ENCODE measurements at places on chromosomes 3 and 15.

- no peak for DNase-seq
These were observed 370.2 kb upstream of the ZNF385D start for GRCh38 chr3:22121068-22121701.

DNA sequence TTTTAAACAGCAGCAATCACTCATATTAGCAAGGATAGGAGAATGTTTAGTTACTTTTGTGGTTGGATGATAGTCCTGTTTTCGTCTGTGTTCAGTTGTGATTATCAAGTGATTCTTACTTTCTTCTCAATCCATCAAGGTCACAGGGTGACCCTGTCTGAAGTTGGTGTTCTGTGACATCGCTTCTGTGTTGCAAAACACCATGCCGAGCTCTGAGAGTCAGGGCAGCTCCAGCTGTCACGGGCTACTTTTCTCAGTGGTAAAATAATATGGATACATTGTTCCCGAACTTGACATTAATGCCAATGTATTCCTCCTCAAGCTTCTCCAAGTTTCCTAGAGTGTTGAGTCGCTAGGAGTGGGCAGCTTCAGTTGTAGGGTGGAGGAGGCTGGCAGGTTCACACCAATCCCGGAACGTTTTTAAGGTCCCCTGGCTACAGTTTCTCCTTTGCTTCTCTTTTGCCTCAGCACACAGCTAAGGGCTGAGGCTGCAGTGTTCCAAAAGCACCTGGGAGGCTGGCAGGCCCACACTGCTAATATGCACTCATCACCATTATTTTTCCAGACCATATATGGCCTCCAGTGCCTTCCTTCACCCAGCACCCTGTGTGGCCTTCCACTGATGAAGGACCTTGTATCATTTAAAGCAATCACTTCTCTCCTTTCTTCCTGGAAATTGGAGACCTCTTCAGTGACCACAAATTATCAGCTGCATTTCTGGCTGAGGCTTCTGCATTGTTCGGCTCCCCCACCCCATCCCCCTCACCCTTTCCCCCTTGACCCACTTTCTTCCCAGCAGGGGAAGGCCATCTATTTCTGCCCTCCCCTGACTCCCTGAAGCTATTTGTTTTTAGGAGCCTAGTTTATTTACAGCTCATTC lies 25.8 kb downstream of the COLQ start:
- peak; percentile 66 for DNase-seq

GRCh38 chr3:189685291-189685690 lies 54.1 kb downstream of the TP63 start:
- no peak for DNase-seq

DNA sequence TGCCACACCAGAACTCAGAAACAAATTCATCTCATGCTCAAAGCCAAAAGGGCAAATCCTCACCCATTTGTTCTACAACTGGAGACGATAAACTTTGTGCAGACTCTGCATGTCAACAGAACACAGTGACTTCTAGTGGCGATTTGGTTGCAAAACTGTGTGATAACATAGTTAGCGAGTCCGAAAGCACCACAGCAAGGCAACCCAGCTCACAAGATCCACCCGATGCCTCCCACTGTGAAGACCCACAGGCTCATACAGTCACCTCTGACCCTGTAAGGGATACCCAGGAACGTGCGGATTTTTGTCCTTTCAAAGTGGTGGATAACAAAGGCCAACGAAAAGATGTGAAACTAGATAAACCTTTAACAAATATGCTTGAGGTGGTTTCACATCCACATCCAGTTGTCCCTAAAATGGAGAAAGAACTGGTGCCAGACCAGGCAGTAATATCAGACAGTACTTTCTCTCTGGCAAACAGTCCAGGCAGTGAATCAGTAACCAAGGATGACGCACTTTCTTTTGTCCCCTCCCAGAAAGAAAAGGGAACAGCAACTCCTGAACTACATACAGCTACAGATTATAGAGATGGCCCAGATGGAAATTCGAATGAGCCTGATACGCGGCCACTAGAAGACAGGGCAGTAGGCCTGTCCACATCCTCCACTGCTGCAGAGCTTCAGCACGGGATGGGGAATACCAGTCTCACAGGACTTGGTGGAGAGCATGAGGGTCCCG lies 199.7 kb downstream of the AKAP13 start:
- peak; percentile 56 for DNase-seq

DNA sequence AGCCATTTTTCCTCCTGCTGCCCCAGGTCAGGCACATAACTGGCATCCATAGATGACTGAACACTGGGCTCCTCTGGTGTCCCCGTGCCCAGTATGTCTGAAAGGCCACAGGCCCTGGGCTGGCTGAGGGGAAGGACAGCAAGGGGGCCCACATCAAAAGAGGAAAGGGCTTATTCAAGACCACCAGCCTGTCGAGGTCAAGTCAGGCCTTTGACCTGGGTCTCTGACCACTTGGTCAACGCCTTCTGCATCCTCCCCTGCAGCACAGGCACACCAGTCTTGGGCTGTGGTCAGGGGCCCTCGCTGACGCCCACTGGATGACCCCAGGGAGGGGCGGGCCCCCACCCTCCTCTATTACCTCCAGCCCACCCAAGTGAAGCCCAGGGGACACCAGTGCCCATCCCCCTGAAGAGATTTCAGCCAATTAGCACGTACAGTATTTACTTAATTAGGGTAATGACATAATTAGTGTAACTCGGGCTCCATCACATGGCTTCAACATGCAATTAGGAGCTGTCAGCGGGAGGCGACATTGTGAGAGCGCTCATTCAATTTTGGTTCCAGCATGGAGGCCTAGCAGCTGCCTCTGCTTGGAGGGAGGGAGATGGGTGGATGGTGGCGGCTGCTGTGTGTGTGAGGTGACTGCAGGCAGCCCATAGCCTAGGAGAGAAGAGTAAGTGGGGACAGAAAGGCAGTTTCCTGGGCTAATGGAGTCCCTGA lies 13.5 kb upstream of the DNAH1 start:
- DNase-seq: no peak

DNA sequence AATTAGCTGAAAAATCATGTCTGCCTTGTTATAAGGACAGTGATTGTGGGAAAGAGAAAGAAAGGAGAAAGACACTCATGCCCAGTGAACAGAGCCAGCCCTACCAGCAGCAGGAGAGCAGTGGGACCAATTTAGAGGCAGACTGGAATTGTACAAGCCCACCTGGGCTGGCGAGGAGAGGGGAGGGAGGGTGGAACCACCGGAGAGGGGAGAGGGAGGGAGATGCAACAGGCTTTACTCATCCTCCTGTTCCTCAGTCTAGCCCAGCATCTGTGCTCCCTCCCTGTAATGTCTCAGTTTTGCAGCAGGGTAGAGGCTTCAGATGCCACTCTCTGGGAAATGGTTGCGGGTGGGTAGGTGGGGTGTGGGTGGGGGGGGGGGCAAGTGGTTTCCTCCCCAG lies 54.7 kb downstream of the RAB11A start:
- DNase-seq: no peak

DNA sequence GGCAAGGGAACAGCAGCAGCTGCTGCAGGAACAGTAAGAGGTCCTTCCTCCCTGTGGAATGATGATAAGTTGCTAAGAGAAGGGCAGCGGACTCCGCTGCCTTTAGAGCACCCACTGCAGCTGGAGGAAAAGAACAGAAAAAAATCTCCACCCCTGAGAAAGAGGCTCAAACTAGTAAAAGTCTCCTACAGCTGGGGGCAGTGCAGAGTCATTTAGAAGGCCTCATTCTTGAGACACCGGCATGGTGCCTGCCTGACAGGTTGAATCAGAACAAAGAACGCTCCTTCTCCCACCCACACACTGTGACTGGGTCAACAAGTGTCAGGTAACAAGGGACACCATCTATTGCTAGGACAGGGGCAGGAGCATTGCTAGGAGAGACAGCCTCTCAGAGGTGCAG lies 188.4 kb downstream of the ABHD5 start:
- peak; percentile 33 for DNase-seq

GRCh38 chr3:182954553-182955235 lies 25.6 kb downstream of the DCUN1D1 start:
- DNase-seq: no peak

GRCh38 chr3:134646086-134646485 lies 4.7 kb downstream of the KY start:
- no peak for DNase-seq

GRCh38 chr15:59701880-59702279 lies 12.8 kb upstream of the BNIP2 start:
- no peak for DNase-seq

DNA sequence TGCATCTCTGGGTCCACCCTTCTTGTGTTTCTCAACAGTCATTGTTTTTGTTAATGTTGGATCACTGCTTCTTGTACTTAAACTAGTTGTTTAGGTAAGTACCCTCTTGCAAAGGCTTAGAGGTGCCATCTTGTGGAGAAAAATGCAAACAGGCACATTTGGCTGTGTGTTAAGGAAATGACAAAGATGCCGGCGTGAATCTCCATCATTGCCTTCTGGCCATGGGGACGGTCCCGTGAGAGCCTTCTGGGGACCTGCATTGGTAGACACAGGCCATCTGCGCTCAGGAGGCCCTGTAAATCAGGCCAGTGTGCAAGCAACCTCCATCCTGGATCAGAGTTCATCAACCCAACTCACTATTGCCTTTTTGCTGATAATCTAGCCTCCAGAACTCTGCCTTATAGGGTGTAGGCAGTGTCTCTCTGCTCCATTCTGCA lies 158.6 kb upstream of the NR2E3 start:
- peak; percentile 32 for DNase-seq

DNA sequence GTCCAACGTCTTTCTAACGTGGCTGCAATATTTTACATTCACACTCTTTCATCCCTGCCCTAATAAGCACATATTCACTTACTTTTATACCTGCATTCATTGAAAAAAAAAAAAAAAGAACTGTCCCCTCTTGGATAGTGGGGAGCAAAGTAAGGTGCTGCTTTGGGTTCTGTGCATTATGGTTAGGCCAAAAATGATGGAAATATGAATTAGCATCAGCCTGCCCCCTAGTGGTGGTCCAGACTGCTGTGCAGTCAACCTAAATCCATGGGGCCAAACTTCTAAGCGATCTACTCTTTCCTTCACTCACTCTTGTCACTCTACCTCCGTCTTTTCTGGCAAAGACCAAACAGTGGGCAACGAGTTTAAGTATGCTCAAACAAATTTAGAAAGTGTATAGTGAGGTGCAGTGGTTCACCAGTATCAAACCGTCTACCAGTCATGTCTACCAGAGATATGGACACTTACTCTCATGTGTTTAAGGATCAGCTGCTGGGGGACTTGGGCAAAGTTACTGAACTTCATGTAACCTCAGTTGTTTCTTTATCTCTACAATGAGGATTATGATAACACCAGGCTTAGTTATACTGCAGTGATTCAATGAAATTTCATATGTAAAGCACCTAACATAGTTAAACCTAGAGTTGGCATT lies 61.5 kb upstream of the GRM7 start:
- peak; percentile 54 for DNase-seq

GRCh38 chr15:70416829-70417228 lies 319.1 kb upstream of the TLE3 start:
- DNase-seq: no peak

GRCh38 chr3:143090976-143091837 lies 28.4 kb upstream of the CHST2 start:
- DNase-seq: no peak

- DNase-seq: peak; percentile 74
These were observed at the start of gene PLXND1 for GRCh38 chr3:129606636-129607390. Gene PLXND1, minus strand, starts transcription at chr3:129606676. Its CDS starts 37 bp downstream, at chr3:129606639.

GRCh38 chr3:64627471-64628321 lies 60.1 kb downstream of the ADAMTS9 start:
- DNase-seq: no peak

DNA sequence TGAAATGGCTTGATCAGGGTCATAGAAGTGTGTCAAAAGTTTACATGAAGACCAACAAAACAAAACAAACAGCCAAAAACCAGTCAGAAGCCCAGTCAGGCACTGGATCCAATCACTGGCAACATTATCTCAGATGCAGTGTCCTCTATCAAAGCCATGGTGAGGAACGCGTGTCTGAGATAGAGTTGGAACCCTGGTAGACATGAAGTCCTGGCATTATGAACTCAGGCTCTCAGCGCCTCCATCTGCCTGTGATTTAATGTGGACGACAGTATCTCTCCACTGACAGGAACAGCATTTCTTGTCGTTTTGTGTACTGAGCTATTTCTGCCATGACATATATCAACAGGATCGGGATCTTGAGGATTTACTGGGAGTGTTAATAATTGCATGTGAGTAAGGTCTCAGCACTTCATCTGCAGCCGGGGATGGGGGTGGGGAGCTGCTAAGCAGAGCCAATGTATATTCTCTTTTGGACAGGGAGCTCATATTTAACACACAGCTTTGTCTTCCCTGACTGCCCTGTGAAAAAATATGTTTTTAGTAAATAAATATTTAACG lies 1120.0 kb downstream of the IGSF11 start:
- DNase-seq: no peak

- no peak for DNase-seq
These were observed 345.2 kb upstream of the IL12A start for GRCh38 chr3:159643406-159643805.

DNA sequence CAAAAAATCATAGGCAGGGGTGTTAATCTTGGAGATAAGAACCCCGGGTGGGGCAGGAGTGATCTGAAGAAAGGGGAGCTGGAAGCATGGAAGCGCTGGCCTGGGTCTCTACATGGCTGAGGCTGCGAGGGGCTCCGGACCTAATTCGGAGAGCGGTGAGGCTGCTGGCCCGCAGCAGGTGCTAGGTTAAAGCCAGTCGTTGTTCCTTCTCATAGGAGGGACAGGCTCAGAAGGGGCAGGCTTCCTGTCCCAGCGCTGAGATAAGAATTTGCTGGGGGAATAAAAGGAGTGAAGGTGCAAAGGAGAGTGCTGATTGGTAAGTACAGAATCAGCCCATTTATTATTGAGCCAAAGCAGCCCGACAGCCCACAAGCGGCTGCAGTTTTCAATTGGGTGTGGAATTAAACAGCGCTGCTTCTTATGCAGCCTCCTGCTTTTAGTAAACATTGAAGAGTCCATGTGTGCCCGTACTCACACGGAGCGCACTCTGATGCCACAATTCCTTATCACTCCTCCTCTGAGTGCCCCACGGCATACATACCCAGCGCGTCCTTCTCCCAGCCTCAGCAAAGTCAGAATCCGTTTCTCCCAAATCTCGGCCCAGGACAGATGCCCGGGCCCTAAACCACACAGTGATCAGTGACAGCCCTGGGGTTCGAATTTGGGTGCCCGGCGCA lies 17.1 kb downstream of the CHST13 start:
- DNase-seq: peak; percentile 12

DNA sequence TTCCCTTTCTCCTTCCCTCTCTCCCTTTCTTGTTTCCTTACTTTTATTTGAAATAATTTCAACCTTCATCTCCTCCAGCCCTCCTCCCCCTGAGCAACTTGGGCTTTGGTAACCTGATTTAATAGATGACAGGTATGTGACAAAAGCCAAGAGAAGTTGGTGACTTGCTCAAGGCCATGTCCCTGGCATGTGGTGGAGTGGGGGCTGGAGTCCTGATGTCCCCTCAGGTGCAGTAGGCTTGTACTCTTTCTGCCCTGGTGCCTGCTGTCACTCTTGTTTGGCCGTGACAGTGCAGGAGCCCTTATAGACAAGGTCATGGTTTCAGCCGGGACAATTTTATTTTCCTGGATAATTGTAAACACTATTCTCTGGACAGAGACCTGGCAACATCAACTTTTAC lies 152.7 kb downstream of the SV2B start:
- DNase-seq: no peak

GRCh38 chr15:98380721-98381120 lies 267.6 kb upstream of the IGF1R start:
- DNase-seq: no peak

- no peak for DNase-seq
These were observed 5.7 kb downstream of the SLC38A3 start for GRCh38 chr3:50210510-50211367.

GRCh38 chr3:14235912-14236295 lies 57.3 kb downstream of the LSM3 start:
- no peak for DNase-seq

- no peak for DNase-seq
These were observed 70.9 kb downstream of the ANP32A start for GRCh38 chr15:68749793-68750192.
